ENCODE measurements at places on chromosomes 12 and 14.

DNA sequence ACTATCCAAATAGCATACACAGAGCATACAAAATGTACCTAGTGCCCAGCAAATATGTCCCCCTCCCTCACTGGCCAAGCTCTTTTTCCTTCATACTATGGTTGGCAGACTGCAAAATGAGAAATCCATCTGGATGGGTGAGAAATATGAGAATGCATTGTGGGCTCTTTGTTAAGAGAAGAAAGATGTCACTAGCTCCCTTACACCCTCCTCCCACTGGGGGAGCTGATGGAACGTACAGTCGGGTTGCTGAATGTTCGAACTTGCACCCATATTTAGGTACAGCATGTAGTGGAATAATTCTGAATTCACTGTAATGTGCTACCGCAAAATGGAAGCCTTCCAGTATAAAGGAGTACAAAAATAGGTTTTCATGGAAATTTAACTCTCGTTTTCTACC, 377.4 kb downstream of the GRIN2B start:
- no peak for DNase-seq

- no peak for DNase-seq
These were observed 132.9 kb upstream of the DIO2 start for GRCh38 chr14:80344208-80344607.

- DNase-seq = peak; percentile 56
These were observed 14.5 kb downstream of the OAS2 start for GRCh38 chr12:112992541-112993398.

- peak; percentile 90 for DNase-seq
These were observed 8.8 kb downstream of the ALDH2 start for GRCh38 chr12:111775205-111776193.

GRCh38 chr14:101408077-101408831, 153.0 kb upstream of the DIO3 start:
- DNase-seq = no peak

DNA sequence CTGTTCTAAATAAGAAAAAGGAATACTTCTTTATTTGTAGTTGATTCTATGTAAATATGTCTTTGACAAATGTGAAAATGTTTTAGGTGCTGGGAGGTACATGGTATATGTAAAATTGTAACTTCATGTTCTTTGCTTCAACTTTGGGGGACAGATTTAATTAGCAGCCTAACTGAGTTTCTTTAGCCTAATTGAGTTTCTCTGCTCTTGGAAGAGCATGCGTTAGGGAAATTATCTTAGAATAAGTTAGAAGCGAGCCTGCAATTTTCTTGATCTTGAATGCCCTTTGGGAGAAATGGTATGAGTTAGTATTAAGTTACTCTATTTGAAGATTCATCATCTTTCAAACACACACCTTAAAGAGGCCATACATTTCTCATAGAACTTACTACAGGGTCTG, 194.3 kb downstream of the AEBP2 start:
- DNase-seq = no peak

DNA sequence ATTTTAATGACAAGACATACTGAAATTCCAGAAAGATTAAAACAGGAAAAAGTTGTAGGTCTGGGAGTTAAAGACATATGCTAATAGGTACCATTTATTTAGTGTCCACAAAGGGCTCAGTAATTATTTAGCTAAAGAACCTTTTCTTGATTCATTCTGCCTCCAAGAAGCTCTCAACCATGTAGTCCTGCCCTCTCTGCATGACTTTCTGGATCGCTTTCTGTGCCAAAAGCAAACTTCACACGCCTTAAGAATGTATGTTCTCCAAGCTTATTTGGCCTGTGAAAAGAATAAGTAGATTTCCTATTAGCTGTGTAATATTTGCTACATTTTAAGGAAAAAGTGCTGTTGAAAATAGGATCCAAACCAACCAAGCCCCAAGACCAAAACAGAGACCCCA, 291.7 kb downstream of the C12orf75 start:
- DNase-seq = no peak

GRCh38 chr12:1559676-1560091, 34.7 kb downstream of the FBXL14 start:
- no peak for DNase-seq

DNA sequence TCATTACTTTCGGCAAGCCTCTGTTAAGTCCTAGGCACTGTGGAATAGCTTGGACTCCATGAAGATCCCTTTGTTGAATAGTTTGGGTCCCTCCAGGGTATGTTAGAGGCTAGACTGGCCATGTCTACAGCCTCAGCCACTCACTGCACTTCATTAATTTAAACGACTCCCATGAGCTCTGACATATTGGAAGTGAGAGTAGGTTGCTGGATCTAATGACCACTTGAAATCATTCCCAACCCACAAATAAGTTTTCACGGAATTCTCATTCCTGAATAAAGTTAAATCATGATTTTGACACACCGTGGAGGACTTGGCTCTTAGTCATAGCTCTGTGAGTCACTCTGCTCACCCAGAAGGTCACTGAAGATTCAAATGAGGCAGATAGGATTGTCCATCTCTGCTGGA, 21.4 kb upstream of the APPL2 start:
- DNase-seq = peak; percentile 88

- DNase-seq = no peak
These were observed 184.8 kb downstream of the PIK3C2G start for GRCh38 chr12:18446061-18446644.

DNA sequence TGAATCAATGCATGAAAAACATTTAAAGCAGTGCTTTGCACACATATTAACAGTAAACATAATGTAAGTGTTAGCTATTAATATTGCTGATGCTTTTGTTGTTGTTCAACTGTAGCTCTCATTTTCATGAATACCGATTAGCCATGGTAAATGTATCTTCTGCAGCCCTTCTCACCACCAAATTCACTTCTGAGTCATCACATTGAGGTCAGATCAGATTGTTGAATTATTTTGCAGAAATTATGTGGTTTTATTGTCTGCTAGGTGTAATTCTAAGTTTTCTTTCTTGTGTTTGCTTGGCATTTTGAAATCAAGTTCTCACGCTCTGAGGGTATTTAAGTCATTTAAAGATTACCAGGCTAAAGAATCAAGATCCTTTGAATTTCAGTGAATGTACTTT, 74.6 kb downstream of the AKAP6 start:
- DNase-seq = no peak

DNA sequence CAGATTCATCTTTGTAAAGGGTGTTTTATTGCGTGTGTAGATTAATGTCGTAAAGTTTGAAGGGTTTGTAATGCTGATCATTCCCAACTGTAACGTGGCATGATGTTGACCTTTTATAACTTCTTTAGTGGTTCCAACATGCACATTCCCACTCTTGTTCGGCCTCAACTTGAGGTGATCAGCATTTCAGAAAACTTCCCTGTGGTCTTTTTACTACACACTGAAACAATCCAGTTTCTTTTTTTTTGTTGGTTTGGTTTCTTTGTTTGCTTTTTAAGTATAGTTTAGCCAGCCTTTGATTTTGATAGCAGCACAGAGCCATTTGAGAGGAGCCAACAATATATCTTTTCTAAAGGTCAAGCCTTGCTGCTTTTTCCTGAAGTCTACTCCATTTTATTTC, 22.8 kb downstream of the UTP20 start:
- DNase-seq = no peak

GRCh38 chr14:52678591-52678990, 16.8 kb downstream of the ERO1A start:
- no peak for DNase-seq

Data from mesenchymal stem cell (in vitro differentiated cells and primary cell).